ENCODE measurements at places on chromosomes 5 and 9.
A peak's percentile ranks its signal among the peaks of the same experiment; 100 is the strongest.

DNA sequence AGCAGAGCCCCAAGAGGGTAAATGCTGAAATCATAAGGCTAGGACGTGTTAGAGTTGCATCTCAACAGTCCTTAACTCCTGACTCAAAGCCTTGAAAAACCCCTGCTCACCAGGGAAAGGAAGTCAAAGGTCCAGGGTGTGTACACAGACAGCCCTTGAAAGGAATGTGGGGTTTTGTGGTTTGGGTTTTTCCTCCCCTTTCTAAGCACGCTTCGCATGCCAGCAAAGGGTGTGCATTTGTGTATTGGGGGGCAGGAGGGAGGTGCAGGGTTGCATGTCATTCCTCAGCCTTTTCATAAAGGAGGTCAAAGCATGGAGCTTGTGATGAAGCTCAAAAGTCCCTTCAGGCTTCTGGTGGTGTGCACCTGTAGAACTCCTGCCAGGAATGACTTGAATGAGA lies 17.3 kb upstream of the XPA start:
- no peak for DNase-seq

DNA sequence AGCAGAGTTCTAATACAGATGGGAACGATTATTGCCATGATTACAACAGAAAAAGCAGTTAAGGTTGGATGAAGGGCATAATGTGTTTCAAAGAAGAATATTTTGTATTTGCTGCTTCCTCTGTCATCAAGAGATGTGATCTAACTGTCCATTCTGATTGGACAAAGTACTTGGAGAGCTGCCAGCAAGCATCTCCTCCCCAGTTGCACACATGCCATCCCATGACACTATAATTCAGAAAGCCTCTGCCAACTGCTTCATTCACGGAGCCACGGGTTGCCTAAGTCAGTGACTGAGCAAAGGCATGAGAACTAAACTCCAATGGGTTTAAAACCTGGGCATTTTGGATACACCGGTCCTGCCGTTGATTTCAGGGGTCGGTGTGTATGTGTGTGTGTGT lies 253.8 kb downstream of the CRB2 start:
- DNase-seq, result no peak

- no peak for DNase-seq
These were observed 35.5 kb downstream of the KCTD16 start for GRCh38 chr5:144206141-144206540.

- DNase-seq, result no peak
These were observed 57.7 kb downstream of the PDE6A start for GRCh38 chr5:149886692-149887470.

GRCh38 chr9:78029551-78030295 lies 1.9 kb downstream of the GNAQ start:
- no peak for DNase-seq

- DNase-seq, result no peak
These were observed 56.5 kb downstream of the ANKRD33B start for GRCh38 chr5:10620346-10620745.

DNA sequence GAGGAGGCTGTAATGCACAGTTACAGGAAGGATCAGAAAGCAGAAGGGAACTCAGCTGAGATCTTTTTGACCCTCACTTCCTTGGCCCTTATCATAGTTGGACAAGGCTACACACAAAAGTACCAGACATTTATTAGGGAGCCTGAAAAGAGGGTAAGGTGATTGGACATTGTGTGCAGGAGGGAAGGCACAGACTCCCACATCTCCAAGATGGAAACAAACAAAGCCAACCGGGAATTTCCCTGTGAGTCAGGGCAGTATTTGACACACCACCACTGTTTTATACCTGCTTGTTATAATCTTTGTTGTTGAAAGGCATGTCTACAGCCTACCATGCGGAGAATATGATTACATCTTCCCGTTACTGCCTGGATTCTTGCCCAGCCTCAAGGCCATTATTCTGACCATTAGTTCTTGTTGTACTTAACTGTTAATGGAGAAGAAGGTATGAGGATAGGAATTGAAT lies 3.0 kb upstream of the CCNG1 start:
- no peak for DNase-seq

GRCh38 chr9:134891713-134892112 lies 11.1 kb downstream of the FCN2 start:
- DNase-seq, result no peak

GRCh38 chr5:91076138-91076537 lies 307.0 kb downstream of the ARRDC3 start:
- no peak for DNase-seq

GRCh38 chr5:63768221-63768620 lies 194.0 kb downstream of the HTR1A start:
- DNase-seq, result no peak

DNA sequence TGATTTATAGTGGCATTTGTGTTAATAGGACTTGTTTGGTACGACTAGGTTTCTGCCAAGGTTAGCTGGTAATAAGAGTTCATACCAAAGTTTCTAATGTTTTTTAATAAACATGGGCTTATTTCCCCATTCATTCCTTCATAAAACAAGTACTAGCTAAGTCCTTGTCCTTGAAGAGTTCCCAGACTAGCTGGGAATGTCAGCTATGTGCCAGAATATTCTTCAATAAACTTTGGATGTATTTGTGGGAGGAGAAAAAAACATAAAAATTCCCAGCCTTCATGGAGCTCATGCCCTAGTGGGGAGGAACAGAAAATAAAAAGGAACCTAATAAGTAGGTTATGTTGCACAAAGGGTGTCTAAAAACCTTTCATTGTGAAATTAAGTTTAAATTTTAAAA lies 176.9 kb downstream of the DENND1A start:
- no peak for DNase-seq

DNA sequence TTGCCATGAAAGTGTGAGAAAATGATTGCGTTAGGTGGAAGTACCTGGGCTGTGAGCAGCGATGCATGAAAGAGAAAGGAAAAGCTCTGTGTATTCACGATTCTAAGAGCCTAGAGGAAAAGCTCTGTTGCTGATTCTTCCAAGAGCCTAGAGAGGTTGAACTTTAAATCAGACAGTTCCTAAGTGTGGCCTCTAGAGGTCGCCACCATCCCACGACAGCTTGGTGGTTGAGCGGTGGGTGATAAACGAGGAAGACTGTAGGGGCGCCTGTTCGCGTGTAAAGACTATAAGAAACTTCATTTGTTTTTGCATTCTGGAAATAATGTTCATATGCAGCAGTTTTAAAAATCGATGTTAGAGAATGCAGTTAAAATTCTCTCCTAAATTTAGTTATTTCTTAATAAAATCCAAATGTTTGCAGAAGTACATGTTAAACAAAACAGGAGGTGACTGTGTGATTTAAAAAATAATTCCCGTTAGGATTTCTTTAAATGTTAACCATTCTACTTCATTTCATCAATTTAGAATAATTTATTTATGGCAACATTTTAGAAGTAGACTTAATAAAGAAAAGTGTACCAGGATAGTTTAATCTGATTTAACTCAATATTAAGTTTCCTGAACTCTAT lies 107.7 kb downstream of the TENT4A start:
- DNase-seq, result peak; percentile 44

DNA sequence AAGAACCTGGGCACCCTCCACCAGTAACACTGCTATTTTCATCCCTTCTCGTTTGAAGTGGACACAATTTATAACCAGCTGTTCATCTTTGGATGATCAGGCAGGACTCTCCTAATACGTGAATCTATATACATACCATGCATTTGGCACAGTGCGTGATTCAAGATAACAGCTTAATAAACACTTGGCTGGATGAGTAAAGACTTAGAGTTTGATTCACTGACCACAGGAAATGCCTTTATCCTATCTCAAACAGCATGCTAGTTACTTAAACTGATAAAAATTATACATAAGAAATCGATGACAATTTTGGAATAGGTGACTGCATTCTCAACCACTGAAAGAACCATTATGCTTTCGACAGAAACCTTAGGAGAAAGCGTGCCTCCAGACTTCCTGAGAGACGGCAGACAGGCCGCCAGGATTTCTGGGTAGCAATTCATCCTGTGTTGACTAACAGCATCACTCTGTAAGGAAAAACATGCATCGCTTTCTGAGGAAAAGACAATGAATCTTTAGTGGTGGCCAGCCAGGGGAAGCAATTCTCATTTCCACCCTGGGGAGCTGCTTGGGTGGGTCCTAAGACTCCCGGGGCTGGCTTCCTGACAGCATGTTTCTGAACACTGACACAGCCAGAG lies 9.7 kb downstream of the MRPL36 start:
- DNase-seq, result no peak

- peak; percentile 92 for DNase-seq
These were observed 21.1 kb downstream of the UIMC1 start for GRCh38 chr5:176985516-176985915.

DNA sequence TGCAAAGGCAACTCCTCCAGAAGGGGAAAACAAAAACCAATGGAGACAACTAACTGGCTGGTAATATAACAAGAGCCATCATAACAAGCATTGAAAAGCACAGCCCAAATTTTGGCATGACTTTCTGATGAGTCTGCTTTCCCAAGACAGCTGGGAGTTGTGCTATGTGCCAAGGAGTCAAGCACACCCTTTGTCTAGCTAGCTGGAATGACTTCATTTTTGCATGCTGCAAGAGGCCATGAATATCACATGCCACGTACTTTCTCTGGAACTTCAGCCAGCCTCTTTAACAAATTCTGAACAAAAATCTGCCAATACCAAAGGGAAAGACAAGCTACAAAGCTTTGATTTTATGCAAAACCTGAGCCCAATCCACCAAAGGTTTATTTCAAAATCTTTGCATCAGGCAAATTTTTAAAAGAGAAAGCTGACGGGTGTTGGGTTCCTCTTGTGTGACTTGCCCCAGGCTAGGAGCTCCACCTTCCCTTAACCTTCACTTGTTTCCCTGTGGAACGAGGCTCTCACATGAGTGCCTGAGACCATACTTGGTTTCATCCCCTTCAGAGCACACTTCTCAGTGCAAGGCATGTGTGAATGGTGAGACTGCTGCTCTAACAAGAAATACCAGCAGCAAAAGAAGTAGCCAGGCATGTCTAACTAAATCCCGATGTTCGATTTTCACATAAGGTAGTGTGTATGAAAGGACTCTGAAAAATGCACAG lies 47.3 kb downstream of the S1PR3 start:
- no peak for DNase-seq

- DNase-seq, result no peak
These were observed 37.4 kb upstream of the FCN1 start for GRCh38 chr9:134955156-134955555.

GRCh38 chr5:36943584-36943983 lies 67.0 kb downstream of the NIPBL start:
- no peak for DNase-seq

DNA sequence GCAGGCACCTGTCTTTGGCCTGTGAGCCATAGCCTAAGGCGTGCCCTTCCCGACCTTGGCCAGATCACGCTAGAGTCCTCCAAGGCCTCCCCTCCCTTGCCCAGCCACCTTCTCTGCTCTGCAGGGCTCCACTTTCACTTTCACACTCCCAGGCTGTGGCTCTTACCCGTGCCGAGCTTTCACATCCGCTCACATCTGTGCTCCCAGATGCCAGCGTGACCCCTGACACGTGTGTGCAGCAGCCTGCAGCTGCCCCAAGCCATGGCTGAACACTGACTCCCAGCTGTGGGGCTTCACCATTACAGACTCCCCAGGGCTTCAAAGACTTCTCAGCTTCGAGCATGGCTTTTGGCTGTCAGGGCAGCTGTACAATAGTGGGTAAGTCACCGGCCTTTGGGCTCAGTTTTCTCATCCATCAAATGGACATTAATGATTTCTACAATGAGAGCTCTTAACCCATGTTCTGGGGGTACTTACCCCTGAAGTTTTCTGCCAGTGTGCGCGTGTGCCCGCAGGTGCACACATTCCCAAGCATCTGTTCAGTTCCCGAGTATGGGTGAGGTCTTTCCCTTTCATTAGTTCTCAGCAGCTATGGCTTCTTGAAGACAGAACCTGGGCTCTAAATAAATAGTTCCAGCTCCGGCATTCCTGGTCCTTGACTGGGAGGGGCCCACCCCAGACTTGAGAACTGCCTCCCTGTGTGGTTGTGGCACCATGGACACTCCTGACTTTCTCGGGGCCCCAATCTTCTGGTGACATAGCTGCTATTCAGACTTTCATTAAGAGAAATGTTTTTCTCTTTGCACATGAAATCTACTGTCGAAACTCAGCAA lies 118.6 kb downstream of the RGS3 start:
- peak; percentile 99 for DNase-seq

DNA sequence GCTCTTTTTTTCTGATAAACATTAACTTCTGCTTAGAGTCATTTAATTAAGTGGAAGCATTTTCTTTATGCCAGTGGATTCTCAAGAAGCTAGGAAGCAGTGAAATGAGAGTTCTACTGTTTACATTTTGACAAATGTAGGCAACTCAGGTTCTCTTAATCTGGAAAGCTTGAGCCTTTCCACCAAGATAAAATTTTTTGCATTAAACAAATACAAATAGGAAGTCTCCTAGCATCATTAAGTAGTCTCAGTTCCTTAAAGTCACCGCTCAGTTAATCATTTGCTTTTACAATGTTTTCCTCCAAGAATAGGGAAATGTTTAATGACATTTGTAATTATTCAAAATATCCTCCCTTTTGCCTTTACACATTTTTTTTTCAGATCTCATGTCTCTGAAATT lies 290.4 kb upstream of the PDE4D start:
- DNase-seq, result no peak

DNA sequence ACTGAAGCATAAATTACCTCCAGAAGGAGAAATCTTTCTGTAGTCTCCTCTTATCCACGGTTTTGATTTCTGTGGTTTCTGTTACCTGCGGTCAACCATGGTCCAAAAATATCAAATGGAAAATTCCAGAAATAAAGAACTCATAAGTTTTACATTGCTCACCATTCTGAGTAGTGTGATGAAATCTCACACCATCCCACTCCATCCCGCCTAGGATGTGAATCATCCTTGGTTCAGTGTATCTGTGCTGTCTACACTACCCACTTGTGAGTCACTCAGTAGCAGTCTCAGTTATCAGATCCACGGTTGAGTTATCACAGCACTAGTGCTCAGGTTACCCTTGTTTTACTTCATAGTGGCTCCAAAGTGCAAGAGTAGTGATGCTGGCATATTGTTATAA lies 371.2 kb downstream of the NFIB start:
- no peak for DNase-seq

DNA sequence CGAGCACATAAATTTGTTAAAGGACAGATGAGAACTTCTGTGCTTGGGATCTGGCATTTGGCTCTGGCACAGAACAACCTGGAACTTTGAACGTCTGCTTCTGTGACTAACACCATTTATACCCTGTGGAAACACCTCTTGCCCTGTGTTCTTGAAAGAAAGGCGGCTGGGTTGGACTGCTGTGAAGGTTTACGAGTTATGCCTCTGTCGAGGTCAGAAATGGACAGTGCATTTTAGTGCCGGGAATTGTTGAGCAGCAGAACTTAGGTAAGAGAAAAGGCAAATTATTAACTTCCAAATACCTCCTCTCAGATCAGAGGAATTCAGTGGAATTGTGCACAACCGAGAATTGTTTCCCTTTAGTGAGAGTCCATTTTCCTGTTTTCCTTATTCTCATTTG lies 14.1 kb upstream of the INIP start:
- DNase-seq, result no peak

- DNase-seq, result no peak
These were observed 4.2 kb upstream of the PTGES start for GRCh38 chr9:129757045-129757444.

DNA sequence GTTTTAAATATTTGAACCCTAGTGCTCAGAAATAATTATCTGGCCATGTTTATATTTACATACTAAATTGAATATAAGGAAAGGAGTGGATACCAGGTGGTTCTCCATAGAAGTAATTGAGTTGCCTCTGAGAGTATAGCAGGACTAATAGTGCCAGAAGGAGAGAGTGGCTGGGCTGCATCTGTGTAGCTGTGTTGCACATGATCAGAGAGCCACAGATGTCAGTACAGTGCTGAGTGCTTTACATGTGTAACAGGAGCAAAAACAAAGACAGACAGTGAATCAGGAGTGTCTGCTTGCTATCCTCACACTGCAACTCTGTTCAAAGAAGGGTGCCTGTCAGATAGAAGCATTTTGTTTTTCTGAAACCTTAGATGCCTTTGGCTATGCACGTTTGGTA lies 353.9 kb upstream of the PAPPA start:
- no peak for DNase-seq
